ENCODE measurements at places on chromosomes 2 and 18.

DNA sequence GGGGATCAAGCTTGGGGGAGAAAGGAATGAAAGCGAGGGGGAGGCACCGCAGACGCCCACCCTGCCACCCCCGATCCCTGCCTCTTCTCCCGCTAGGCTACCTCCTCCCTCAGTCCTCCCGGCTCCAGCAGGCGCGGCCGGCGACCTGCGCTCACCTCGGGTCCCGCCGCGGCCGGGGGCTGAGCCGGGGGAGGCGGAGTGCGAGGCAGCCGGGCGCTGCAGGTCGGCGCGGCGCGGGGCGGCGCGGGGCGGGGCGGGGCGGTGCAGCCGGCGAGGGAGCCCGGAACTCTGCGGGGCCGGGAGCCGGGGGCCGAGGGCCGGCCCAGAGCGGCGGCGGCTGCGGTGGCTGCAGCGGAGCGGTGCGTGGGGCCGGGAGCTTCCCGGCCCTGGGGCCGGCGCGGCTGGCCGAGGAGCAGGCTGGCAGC, 477 bp downstream of the ACVR1 start:
- DNase-seq: no peak

DNA sequence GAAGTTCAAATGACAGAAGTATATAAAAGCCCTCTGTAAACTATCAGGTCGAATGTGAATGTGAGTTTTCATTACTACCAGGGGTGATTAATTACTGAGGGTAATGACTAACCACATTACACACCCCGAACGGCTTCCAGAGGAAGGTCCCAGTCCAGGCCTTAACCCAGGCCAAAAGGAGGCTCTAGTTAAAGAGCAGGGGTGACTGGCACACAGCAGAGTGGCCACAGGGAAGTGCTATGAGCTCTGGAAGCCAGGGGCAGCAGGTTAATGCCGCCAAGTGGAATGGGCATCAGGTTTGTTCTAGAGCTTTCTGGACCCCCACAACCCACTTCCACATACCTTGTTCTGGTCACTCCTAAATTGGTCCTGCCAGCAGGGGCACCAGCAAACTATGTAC, 87.7 kb downstream of the BCL11A start:
- no peak for DNase-seq

DNA sequence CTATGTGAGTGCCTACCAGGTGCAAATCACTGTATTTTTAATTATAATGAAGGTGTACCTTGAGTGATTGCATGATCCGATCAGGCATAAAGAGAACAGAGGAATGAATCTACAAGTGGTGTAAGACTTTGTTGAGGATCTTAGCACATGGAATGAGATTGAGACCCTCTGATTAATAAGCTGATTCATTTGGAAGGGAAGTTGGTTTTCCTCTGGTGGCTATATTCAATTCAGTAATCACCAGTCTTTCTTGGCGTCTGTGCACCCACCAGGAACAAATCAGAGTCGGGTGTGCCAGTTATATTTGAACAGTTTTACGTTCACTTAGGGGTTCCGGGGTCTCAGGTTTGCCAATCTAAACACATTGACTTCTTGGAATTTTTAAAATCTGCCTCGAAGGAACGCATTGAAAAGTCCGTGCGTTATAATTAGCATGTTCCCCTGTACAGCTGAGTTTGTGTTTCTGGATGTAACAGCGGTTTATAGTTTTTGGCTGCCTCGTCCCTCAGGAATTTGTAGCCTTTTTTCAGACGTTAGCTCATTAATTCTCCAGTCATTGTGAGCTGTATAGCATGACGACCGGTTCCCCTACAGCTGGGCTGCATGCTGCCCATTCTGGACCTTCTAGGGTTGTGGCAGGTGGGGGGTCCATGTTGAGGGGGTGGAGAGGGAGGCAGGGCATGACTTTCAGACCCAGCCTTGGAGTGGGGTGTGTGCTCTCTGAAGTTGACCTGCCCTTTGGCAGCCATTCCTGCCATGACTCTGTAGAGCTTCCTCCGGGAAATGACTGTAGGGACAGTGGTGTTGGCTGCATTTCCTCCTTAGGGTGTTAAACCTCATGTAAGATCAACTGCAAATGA, 20.3 kb downstream of the MYO1B start:
- DNase-seq: peak; percentile 71

DNA sequence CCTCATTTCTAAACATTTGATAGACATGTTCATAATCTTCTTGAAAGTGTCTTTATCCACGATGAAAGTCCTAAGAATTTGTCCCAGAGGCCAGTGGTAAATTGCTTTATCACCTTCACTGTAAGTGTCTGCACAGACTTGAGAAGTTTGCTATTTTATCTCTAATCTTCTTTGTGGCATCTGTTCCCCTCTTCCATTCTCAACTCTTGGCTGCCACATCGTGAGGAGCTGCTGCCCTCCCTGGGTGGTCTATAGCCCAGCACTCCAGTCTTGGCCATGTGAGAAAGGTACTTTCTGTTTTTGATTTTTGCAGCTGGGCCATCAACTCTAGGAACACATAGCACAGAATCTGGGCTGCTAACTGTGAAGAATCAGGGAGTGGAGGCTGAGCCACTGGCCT, 45.5 kb downstream of the SLC14A2 start:
- no peak for DNase-seq

- DNase-seq: peak; percentile 85
Measured at GRCh38 chr2:10935953-10936942, 24.5 kb downstream of the KCNF1 start.

GRCh38 chr2:217801115-217801531, 201.7 kb downstream of the TNS1 start:
- no peak for DNase-seq

GRCh38 chr2:139259422-139260051, 479.3 kb upstream of the NXPH2 start:
- DNase-seq: no peak

DNA sequence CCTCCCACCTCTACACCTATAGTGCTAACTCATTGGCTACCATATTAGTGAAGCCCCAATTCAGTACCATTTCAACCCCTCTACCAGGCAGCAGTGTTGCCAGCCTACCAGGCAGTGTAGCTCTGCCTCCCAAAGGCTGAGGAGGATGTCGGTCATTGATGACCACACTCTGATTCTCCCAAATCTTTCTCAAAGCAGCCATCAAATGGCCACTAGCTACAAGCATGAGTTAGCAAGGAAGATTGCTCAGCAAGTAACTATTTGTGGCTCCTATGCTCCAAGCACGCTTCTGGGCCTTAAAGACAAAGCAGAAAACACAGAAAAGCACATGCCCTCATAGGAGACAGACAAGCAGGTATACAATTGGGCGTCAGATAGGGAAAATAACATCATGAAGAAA, 42.7 kb upstream of the AFF3 start:
- peak; percentile 33 for DNase-seq

DNA sequence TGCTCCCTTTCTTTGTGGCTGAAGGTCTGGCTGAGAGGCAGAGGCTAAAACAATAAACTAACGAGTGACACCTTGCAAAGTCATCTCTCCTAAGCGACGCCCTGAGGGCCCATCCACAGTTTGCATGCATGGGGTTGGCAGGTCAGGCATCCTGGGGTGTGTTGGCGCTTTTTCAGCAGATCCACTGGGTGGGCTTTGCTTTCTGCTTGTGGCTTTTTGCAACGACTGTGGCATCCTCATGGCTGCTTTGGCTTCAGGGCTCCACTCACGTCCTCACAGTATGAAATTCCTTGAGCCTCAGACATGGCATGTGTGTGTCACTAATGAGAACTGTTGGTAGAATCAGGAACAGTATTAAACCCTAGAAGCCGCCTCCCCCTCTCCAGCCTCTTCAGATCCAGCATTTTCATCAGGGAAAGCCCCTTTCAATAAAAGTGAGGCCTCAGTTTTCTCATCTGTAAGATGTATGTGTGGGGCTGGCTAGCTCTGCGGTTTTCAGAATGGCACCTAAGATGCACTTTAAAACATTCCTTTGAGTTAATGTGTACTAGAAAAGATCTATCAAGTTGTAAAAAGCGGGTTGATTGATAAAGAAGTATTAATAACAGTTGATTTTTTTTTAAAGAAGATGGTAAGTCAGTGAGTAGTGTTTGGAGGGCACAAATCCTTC, 72.5 kb downstream of the SH3BP4 start:
- DNase-seq: no peak

DNA sequence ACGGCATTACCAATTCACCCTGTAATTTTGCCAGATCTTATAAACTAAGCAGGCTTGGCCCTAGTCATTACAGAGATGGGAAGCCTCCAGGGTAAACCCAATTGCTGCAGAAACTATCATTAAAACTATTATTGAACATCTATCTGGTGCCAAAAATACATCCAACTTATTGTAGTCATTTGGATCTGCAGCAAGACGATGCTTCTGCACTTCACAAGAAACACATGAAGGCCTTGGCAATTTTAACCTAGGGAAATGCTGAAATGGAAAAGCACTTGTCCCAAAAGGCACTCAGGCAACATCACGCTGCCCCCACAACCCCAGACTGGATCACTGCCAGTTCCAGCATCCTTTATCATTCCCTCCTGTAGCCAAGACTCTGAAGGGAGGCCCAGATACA, 85.3 kb upstream of the ACVR2A start:
- no peak for DNase-seq

DNA sequence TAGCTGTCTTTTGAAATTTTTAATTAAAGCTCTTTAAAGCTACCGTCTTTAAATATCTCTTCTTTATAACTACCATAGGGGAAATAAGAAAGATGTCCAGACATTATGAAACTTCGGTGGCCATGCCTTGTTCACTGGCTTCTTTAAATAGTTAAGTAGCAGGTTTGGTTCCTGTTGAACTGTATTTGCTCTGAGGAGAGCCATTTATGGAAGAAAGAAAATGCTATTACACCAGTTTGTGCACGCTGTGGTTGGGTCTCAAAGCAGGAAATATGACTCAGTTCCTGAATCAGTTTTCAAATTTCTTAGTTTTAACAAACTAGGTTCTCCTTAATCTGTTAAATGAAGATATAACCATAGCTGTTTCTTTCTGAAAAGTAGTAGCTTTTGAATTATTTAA, 12.2 kb downstream of the ARPC2 start:
- peak; percentile 76 for DNase-seq

GRCh38 chr2:68103030-68103708, 40.4 kb upstream of the C1D start:
- no peak for DNase-seq

DNA sequence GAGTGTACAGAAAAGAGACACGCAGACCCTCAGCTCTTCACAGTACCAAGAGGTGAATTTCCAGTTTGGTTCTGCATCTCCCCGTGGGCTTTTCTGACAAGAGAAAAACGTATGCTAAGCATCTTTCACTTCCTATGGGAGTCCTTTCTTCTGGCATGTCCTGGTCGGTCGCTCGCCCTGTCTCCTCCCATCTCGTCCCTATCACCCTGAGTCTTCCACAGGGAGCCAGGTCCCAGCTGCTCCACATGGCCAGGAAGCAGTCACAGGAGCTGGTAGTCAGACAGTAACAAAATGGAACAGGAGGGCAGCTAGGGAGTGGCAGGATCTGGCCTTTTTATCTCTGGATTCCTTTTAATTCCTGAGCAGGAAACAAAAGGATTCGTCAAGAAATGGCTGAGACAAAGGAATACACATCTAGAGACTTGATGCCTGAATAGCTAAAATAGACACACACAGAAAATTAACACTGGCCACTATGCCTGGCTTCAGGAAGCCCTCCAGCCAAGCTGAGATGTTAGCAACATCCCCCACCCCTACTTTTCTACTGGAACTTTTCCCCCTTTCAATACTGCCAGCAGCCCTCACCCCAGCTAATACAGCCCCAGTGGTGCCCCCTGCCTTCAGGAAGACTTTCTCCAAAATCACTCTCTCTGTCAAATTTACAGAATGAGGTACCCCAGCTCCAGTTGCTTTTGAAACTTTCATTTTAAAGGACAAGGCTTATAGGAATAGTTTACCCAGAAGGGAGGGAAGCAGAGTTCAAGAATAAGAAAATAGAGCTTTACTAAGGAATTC, 136.1 kb downstream of the DNER start:
- no peak for DNase-seq

- no peak for DNase-seq
Measured at GRCh38 chr18:2258954-2259353, 312.4 kb downstream of the METTL4 start.
